ENCODE measurements at places on chromosomes 11 and 22. TPM values are rescaled to one million over a fixed set of nuclear protein-coding genes. Genes with fewer than 3 reads are reported as not detected.

DNA sequence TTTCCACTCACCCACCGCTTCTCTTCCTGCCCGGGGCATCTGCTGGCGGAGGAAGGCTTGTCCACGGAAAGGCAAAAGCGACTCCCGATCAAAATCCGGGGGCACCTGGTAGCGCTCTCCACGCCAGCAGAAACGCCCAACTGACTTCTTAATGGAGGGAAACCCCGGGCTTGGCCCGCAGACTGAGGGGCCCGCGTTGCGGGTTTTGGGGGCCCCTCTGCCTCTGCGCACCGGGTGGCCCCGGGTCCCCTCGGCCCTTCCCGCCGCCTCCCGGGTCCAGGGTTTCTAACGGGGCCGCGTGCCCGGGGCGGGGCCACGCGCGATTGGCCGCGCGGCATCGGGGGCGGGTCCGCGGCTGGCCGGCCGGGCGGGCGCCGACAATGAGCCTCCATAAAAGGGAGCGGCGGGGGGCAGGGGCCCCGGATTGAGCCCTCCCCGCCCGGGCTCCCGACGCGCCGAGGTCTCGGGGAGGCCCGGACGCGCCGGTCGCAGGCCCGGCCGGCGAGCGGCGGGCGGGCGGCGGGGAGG lies at the start of gene SPINDOC:
TSS of gene SPINDOC (plus strand) at position 422 of the 528 bp plus-strand sequence. CDS start 231 bp downstream, outside the sequence.
- peaks cover 2% of the 10 kb centered on the region for H3K27me3 ChIP-seq
- peaks cover 32% of the 10 kb centered on the region for H3K4me1 ChIP-seq
- peak within 1 kb of the TSS; percentile 80 for H3K4me3 ChIP-seq
- DNase-seq = peak; percentile 78

GRCh38 chr22:23216461-23217170 lies 36.3 kb downstream of the BCR start:
- DNase-seq = peak; percentile 65
- peak overlapping the region; percentile 31 for H3K4me3 ChIP-seq
- peaks cover 76% of the 10 kb centered on the region for H3K4me1 ChIP-seq
- no peaks in the 10 kb centered on the region for H3K27me3 ChIP-seq

DNA sequence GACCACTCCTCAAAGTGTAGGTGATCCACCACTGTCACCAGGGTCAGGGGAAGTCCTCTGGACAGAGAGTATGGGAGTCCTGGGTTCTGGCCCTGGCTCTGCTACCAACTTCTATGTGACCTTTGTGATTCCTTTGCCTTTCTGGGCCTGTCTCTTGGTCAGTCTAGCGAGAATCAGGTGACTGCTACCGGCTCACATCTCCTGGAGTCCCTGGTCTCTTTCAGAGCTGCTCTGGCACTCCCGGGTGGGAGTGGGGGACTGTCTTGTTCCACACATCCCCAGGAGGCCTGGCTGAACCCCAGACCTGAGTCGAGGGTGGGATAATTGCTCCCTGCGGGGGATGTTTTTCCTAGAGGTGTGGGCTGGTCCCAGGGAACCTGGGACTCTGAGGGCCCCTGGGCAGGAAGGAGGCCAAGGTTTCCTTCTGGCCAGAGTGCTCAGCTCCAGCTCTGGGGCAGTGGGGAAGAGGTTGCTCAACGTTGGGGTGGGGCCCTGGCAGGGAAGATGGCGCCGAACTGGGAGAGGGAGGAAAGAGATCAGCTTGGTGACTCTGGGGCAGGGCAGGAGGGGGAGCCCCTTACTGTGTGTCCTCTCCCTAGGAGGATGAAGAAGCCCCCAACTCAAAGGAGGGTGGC lies 2.1 kb downstream of the SOX10 start:
- H3K4me3 ChIP-seq = no peak overlapping the region
- no peaks in the 10 kb centered on the region for H3K4me1 ChIP-seq

GRCh38 chr22:37218399-37218770 lies 6.1 kb upstream of the SSTR3 start:
- DNase-seq = peak; percentile 30
- H3K4me1 ChIP-seq = peaks cover 91% of the 10 kb centered on the region

GRCh38 chr11:63682066-63683021 lies 1.0 kb downstream of the RTN3 start:
- H3K27ac ChIP-seq = peak overlapping the region; percentile 94
- DNase-seq = no peak
- peaks cover 5% of the 10 kb centered on the region for H3K36me3 ChIP-seq
- H3K4me3 ChIP-seq = peak overlapping the region; percentile 86
- H3K27me3 ChIP-seq = no peaks in the 10 kb centered on the region

- no peak overlapping the region for H3K27ac ChIP-seq
- peaks cover 30% of the 10 kb centered on the region for H3K27me3 ChIP-seq
- H3K36me3 ChIP-seq = no peaks in the 10 kb centered on the region
- no peak overlapping the region for H3K4me3 ChIP-seq
- H3K4me1 ChIP-seq = no peaks in the 10 kb centered on the region
Measured at GRCh38 chr11:114050258-114050927, 9.1 kb upstream of the ZBTB16 start.

DNA sequence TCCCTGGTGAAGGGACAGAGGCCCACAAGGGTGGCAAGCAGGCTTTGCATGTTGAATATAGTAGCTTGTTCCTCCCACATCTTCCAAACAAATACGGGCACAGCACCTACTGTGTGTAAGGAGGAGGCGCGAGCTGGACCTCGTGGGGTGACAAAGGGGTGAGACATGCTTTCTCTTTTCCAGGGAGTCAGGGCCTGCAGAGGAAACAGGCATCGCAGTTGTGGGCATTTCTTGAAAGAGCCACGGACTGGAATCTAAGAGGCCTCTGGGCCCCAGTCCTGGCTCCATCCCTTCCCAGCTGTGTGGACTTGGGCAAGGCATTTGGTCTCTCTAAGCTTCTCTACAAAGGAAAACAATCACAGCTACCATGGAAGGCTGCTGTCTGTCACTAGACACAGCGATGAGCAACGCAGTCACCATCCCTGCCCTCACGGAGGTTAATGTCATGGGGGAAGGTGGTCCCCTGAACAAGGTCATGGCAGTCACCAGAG lies 13.0 kb upstream of the CDC42EP1 start:
- H3K4me3 ChIP-seq = no peak overlapping the region
- H3K36me3 ChIP-seq = no peaks in the 10 kb centered on the region
- no peak for DNase-seq
- peaks cover 10% of the 10 kb centered on the region for H3K4me1 ChIP-seq
- H3K27ac ChIP-seq = no peak overlapping the region

Gene TMEM151A
- total RNA-seq = not detected

Gene CD3E
- total RNA-seq = 680 TPM

Measured in activated CD4-positive, alpha-beta T cell treated with anti-CD3 and anti-CD28 coated beads, Interleukin-2, amount 10 ng/mL, durations not matched to agents 7 days and 5 days (primary cell).